ENCODE measurements at places on chromosomes 4 and X.

DNA sequence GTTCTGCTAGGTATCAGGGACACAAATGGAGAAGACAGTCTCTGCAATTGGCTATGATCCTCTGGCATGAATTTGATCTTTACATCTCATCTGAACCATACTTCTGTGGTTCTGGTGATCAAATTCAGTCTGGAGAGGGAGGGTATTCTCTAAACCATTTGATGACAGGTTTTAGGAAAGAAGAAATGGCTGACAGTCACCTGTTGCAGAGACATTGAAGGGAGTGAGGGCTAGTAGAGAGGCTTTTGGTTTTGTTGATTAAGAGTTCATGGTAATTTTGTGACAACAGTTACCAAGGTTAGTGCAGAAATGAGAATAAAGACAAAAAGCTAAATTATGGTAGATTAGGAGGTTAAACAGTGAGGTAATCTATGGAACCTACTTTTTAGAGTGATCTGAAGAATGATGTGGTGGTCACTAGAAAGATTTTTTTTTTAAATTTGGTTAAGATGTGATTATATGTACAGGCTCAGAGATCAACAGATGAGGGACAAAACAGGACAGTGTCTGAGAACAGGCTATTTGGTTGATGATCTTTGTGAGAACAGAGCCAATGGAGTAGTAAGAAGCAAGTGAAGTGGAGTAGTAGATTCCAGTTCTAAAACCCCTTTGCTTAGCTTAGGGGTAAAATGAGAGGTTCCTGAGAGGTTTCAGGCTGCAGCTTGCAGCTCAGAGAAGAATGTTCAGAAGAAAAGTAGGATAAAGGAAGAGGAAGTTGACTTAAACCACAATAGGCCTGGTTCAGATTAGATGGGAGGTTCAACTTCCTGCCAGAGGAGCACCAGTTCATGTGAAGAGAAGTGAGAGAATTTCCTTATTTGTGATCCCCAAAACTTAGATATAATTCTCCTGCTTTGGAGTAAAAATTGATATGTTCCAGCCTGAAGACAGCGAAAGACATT lies 34.7 kb downstream of the VSIG4 start:
- DNase-seq: no peak

- DNase-seq: no peak
Observed at GRCh38 chrX:96615448-96615847, 69.2 kb upstream of the DIAPH2 start.

DNA sequence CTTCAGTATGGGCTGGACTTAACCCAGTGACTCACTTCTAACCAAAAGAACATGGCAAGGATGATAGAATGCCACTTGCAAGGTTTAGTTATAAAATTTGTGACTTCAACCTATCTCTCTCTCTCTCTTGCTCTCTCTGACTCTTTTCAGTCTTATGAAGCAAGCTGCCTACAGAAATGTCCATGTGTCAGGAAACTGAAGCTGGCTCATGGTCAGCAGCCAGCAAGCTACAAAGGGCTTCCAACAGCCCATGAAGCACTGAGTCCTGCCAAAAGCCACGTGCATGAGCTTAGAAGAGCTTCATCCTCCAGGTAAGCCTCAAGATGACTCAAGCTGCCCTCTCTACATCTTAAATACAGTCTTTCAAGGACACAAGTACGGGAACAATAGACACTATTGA lies 100.3 kb downstream of the HS3ST1 start:
- no peak for DNase-seq

- DNase-seq: no peak
Observed at GRCh38 chrX:37820646-37821045, 26.7 kb downstream of the DYNLT3 start.

DNA sequence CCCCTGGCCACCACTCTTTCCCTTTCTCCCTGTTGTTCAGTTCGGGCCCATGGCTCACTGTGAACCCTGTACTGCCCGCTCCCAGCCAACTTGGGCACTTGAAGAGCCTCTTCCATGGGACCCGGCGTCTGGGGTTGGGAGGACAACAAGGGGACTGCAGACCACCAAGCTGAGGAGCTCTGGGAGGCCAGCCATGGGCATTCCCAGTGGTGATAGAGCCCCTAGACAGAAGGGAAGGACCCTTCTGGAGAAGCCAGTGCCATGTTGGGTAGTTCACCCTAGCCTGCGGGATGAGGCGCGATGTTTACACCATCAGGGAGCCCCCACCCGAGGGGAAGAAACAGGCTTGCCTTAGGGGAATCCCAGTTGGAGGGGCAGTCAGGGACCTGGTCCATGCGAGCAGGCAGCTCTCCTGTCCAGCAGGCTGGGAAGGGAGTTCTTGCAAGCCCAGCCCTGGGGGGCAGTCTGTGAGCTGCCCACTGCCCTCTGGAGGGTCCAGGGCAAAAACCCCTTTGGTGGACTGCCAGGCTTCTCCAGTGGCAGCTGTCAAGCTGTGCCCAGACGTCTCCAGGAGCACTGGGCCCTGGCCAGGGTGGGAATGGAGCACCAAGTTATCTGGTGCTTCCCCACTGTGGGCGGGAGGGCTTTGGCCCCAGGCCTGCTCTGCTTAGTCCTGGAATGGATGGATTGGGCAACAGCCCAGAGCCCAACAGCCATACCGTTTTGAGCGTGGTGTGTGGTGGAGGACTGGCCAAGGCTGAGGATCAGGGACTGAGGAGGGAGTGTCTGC lies 23.7 kb upstream of the UBA1 start:
- peak; percentile 64 for DNase-seq

DNA sequence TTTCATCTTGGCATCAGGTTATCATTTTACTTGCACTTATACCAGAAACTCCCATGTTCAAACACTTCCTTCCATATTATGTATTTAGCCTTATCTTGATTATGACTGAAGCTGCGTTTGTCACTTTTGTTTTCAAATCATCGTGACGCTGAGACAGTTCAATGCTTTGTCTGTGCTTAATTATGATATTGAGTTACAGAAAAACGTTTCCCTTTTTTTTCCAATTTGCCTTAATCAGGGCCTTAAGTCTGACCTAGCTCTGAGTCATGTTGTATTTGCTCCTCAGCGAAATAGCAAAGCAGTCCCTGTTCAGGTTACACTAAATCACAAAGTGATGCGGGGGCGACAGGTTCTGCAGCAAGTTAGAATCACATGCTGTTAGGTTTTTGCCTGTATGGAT lies 254.7 kb downstream of the AFF2 start:
- DNase-seq: no peak

- no peak for DNase-seq
Observed at GRCh38 chr4:48079972-48080391, 54.1 kb downstream of the TXK start.

DNA sequence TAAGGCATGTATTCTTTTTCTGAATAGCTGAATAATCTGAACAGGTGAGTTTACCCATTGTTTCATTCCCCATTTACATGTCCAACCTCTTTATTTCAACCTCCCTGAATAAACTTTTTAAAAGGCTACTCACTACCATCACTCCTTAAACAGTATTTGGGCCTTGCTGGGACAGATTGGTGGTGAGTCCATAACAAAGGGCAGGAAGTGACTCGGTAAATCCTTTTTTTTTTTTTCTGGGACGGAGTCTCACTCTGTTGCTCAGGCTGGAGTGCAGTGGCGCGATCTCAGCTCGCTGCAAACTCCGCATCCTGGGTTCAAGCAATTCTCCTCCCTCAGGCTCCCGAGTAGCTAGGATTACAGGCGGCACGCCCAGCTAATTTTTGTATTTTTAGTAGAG lies 23.4 kb upstream of the SEC24B start:
- no peak for DNase-seq

GRCh38 chr4:73257234-73257633 lies 1.4 kb downstream of the ANKRD17 start:
- DNase-seq: peak; percentile 89

DNA sequence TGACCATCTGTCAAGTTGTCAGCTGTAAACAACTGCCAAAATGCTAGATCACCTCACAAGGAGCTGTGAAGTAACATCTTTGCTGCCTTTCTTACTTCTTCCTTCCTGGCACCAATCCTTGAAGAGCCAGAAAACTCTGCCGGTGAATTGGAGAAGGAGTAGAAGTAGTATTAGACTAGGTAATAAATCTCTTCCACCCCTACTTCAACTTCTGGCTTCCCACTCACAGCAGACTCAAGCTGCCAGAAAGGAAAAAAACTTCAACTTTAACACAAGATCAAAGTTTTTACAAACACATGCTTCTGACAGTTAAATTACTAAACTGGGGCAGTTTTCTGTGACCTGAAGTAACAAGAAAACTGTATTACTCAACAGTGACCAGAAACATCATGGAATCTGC lies 164.7 kb upstream of the SLC7A11 start:
- DNase-seq: peak; percentile 35

DNA sequence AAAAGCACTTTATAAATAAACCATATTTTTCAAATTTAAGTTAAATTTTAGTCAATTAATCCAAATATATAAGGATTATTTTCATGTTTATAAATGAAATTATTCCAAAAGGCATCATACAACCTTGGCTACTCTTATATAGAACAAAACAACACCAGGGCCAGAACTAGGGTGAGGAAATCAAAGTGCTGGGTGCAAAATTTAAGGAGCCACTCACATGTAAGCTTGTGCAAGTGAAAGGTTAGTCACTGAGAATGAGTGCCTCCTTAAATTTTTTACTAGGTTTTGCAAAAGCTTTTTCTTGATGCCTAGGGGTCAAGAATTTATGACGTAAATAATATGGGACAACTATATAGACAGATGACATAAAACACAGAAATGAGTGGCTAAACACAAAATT lies 83.4 kb upstream of the COX18 start:
- peak; percentile 9 for DNase-seq

GRCh38 chr4:86935566-86935852 lies 698 bp downstream of the AFF1 start:
- DNase-seq: no peak

- DNase-seq: peak; percentile 39
Observed at GRCh38 chr4:39320381-39321115, 45.6 kb downstream of the RFC1 start.

DNA sequence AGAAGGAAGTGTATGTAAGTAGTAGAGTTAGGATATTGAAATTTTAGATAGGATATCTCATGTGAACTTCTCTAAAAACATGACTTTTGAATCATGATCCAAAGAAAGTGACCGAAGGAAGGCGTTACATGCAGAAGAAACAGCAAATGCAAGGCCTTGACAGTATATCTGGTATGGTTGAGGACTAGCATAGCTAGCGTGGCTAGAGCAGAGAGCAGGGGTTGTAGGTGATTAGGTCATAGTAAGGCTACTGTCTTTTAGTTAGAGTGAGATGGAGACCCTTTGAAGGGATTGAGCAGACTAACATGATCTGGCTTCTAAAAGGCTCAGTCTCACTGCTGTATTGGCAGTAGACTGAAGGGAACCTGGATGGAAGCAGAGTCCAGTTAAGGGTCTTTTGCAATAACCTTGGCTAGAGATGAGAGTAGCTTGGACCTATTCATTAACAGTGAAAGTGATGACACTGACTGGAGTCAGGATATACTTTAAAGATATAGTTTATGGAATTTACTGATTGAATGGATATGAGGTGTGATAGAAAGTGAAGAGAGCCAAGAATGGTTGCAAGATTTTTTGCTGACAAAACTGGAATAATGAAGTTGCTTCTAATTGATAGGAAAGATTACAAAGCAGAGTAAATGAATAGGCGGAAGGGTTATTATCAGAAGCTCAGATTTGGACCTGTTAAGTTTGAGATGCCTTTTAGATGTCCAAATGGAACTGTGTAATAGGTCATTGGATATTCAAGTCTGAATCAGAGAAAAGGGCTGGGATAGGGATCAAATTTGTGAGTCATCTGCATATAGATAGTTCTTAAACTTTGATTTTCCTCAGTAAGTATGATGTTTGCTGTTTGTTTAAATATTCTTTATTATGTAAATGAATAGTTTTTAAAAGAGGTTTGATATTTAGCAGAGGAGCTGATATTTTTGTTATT lies 59.8 kb downstream of the MRPL1 start:
- peak; percentile 87 for DNase-seq

- no peak for DNase-seq
Observed at GRCh38 chrX:69101683-69102251, 63.5 kb downstream of the PJA1 start.
